Kidney epithelial cell (primary cell): ENCODE measurements at places on chromosomes 5 and 9. TPM values are rescaled to one million over a fixed set of nuclear protein-coding genes. Genes with fewer than 3 reads are reported as not detected.
A peak's percentile ranks its signal among the peaks of the same experiment; 100 is the strongest.

DNA sequence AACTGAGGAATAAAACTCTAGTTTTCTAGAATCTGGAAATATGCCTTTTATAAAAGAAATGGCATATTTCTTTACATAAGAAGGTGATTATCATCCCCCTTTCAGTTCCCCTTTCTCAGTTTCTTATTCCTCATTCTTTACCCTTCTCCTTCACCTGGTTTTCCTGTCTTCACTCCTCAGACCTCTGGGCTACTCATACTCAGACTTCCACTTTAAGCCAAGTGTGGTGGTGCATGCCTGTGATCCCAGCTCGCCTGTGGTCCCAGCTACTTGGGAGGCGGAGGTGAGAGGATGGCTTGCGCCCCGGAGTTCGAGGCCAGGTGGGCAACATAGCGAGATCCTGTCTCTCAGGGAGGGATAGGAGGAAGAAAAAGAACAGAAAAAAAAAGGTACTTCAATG, 57.2 kb downstream of the RANBP6 start:
- DNase-seq = no peak

DNA sequence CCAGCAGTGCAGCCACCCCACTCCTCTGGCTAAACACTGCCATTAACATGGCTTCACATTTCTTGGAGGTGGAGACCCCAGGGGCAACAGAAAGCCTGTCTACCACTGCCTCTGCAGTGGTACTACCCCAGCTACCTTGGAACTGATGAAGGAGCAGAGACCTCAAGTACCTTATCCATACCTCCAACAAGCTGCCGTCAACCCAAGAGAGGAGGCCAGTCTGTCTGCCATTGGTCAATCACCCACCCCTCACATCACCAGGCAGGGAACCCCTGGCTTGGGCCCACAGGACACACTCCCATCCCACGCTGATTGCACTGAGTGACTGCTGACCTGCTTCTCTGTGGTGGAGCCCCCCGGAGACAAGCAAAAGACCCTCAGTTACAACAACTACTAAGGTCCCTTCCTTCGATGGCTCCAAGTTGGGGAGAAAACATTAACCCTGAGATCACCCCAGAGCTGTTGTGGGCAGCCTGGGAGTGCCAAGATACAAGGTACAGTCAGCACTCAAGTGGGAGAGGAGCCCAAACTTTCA, 5.6 kb downstream of the IFNA14 start:
- DNase-seq = no peak

DNA sequence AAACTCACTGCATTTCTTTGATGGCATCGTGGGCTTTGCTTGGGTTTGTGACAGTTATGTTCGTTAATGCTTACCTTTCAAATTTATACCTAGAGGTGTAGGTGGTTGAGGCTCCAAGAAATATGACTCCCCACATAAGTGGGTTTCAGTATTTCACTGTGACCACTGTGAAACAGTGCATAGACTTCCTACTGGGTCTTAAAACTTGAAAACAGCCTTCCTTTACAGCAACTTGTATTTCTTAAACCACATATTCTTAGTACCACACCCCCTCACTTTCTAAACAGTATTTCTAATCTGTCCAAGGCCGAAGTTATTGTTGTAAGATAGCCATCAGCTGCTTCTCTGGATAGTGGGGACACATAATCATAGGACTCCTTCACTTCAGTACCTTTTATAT, 48.3 kb downstream of the TMEFF1 start:
- DNase-seq = no peak

DNA sequence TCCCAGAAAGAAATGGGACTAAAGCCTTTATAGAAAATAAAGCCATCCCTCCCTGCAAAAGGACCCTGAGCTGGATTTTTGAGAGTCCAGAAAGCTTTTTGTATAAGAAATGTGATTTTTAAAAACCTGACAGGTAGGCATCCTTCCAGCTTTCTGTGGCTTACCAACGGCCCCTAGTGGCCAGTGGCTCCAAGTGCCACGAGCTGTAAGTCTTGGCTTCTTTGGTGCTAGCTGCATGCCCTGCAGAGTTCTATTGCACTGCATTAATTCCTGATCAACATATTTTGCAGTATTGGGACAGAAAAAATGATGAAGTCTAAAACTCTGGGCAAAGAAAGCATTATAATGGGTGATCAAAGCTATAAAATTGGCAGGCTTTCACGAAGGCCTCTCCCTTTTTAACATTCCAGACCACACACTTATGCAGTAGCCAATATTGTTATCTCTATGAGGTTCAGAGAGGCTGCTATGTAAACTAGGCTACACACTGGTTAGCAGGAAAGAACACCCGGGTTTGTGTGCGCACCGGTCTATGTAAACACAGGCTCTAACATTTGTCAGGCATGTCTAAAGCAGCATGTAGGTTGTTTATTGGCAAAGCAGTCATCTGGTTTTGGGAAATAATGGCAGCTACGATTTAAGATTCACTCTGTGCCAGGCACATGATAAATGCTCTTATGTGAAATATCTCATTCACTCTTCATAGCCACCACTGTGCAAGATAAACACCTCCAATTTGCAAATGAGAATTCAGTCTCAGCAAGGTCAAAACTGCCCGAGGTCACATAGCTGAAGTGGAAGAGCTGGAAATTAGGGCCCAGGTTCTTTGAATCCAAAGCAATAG, 55.2 kb downstream of the NMUR2 start:
- DNase-seq = no peak

- no peak for DNase-seq
Measured at GRCh38 chr9:88197016-88197415, 58.7 kb upstream of the SPATA31C2 start.

GRCh38 chr5:146441896-146442295, 5.2 kb upstream of the TCERG1 start:
- no peak for DNase-seq

DNA sequence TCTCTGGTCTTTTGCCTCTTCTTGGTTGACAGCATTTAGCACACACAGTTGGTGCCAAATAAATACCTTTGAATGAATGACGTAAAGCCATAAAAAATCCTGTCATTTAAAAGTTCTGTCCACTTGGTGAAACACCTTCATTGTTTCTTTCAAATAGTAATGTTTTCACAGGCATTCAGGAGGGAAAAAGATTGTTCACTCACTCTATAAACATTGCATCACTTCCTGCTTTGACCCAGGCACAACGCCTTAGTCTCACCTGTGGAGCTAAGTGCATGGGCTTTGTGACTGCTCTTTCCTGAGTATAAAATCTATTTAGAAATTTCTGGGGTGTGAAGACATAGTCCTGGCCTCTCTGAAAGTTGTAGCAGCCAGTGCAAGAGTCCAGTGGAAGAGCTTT, 88.9 kb upstream of the CXCL14 start:
- no peak for DNase-seq

DNA sequence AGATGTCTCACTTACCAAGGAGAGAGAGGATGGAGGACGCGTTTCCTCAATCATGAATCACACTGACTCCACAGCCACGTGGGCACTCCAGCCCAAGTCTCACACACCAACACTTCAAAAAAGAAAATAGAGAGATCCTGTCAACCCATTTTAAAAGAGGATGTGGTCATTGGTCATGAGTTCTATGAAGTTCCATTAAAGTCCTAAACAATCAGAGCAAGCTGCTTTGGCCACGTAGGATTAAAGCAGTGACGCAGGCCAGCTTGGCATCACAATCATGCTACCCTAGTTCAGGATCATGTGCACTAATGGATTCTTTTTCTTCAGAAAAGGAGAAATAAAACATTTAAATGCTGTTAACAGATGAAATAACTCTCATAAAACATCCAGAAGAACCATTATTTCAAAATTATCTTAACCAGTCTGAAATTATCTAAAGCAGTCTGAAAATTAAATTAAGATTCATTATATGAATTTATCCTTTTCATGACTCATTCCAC, 108.1 kb downstream of the SEMA5A start:
- peak; percentile 66 for DNase-seq

DNA sequence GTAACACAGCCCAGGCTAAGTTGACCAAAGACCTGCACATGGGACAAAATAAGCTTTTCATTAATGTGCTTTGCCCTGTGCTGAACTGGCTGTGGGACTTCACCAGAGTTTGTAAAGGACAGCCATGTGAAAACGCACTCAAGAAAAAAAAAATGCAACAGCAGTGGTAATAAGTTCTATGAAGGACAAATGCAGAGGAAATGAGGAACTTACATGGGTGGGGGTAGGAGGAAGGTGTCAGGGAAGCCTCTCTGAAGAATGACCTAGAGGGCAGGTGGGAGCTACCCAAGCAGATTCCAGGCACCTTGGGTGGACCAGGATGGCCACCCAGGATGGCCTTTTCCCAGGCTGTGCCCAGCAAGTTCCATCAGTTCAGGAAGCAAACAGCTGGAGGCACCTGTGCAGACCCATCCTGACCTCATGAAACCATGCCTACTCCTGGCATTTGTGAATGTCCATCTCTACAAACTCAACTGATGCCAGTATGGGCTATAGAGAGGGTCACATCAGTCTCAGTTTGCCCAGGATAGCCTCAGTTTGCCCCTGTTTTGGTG, 6.7 kb upstream of the PHF2 start:
- no peak for DNase-seq

GRCh38 chr9:96141128-96141474, 160.9 kb downstream of the HSD17B3 start:
- DNase-seq = no peak

DNA sequence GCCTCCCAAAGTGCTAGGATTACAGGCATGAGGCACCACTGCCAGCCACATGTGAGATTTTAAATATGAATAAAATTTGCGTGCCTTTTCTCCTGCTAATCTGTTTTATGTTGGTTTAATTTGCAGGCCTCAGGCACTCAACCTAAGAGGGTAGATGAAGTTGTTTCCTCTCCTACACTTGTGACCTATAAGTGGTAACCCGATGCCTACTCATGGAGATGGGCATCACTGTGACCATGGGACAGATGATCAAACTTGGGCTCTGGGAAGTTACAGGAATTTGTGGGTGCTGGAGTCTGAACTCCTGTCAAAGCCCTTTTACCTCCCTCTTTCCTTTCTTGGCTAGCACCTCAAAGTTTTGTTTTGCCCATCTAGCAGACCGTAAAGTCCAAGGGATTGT, 1.1 kb downstream of the SLC28A3 start:
- DNase-seq = no peak

DNA sequence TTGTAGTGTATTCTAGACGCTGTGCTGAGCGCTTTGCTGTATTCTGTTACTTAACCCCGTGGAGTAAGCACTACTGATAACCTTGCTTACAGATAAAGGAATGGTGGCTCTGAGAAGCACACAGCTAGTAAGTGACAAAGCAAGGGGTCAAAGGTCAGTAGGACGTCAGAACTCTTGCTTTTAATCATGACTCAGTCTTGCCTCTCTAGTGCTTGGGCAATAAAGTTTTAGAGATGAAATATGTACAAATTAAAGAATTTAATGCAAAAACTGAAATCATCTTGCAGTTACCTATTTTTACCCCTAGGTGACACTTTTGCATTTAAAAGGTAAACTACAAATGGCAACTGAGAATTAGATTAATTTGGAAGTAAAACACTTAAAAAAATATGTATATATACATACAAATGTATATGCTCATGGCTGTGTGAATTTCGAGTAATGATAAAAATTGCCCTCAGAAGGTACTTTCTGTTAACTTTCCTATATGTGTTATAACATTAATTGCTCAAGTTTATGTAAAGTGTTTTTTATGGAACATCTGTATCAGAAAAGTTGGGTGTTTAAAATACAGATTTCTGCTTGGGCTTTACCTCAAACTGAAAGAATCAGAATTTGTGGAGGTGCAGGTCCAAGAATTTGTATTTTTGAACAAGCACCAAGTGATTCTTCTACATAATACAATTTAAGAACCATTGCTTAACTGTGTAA, 175.1 kb upstream of the DAB2 start:
- DNase-seq = no peak

GRCh38 chr5:169112016-169112415, 188.9 kb downstream of the SLIT3 start:
- no peak for DNase-seq

GRCh38 chr5:168348084-168348414, 56.6 kb downstream of the WWC1 start:
- DNase-seq = no peak

DNA sequence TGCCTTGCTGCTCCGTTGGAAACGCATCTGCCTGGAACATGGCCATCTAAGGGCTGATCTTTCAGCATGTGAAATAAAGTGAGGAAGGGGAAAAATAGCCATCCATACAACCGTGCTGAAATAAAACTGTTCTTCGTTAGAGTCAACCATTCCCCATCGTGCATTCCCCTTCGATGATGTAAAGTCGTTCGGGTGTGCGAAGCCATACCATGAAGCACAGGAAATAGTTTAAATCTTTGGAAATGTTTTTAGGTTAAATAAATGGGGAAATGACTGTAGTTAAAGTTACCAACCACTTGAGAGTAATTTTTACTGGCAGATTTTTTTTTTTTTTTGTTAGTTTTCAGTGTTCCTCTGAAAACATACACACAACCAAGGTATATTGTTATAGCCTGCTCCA, 302.5 kb downstream of the SH3GL2 start:
- no peak for DNase-seq

The HMGCR gene
- total RNA-seq = 67.8 and 144 TPM in 2 replicates

The C5orf58 gene
- total RNA-seq = not detected in 2 replicates

The PCDHGB1 gene
- 1.6 and 1.7 TPM in 2 replicates for total RNA-seq

The PHAX gene
- total RNA-seq = 47.4 and 54.2 TPM in 2 replicates

The FOXI1 gene
- total RNA-seq = not detected in 2 replicates

The SLC22A4 gene
- 1.8 and 2.3 TPM in 2 replicates for total RNA-seq

The SPINK7 gene
- total RNA-seq = not detected in 2 replicates

The WNT8A gene
- not detected in 2 replicates for total RNA-seq

The PCDHGA11 gene
- total RNA-seq = 6.7 and 7.4 TPM in 2 replicates

The RNF183 gene
- total RNA-seq = not detected in 2 replicates

The CCIN gene
- total RNA-seq = not detected in 2 replicates

The PCDHGA8 gene
- 0.96 and 1.0 TPM in 2 replicates for total RNA-seq
